ENCODE measurements at places on chromosomes 13 and 19.

DNA sequence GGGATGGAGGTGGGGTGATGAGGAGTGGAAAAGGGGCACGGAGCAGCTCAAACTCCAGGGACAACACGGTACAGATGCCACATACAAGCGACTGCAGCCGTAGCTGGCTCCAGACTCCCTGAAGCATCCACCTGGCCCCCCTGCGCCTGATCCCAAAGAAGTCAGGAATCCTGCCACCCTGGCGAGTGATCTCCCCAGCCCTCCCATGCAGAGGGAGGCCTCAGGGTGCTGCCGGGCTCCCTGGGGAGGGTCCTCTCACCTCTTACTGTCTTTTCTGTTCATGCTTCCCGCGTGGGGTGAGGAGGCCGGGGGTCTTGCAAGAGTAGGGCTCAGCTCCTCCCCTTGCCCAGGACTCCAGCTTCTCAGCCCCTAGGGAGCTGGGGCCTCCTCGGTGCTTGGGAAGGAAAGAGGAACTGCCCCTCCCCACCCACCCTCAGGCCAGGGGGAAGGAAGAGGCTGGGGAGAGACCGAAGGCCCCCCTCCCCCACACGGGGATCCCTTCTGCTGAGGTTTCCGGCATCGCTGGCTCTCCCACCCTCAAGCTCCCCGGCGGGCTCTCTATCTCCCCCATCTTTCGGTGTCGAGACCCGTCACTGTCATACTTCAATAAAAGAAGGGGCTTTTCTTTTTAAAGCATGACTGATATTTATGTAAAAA lies at the start of gene RASGRP4:
Gene RASGRP4 (minus strand): TSS at position 410 of the 657 bp plus-strand sequence. CDS start 128 bp downstream, at position 282.
- no peak for DNase-seq

DNA sequence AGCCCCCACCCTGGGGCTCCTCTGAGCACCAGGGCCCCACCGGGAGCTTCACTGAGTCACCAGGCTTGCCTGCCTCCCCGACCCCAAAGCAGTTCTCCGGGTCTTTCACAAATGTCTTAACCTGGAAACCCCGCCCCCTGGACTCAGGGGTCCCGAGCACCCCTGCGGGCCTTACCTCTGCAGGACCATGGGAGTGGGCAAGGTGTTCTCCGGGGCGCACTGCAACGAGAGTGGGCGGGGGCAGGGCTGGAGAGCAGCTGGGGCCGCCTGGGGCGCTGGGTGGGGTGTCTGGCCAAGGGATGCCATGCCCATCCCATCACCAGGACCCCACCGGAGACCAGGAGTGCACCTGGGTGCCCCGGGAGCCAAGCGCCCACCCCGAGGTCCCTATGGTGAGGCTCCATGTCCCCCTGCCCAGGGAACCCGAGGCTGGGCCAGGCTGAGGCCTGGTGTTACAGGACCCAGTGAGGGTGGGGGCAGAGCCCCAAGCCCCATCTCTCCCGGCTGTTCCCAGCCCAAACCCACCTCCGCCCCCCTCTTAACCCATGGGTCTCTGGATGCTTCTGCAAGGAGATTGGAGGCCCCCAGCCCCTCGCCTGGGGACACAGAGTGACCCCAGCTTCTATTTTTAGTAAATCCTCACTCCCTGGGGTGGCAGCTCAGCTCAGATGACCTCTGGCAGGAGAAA lies 10.9 kb downstream of the MKNK2 start:
- DNase-seq: peak; percentile 76

GRCh38 chr13:57734306-57734705 lies 102.8 kb downstream of the PCDH17 start:
- no peak for DNase-seq

GRCh38 chr13:34161931-34162543 lies 344.1 kb downstream of the RFC3 start:
- DNase-seq: no peak

DNA sequence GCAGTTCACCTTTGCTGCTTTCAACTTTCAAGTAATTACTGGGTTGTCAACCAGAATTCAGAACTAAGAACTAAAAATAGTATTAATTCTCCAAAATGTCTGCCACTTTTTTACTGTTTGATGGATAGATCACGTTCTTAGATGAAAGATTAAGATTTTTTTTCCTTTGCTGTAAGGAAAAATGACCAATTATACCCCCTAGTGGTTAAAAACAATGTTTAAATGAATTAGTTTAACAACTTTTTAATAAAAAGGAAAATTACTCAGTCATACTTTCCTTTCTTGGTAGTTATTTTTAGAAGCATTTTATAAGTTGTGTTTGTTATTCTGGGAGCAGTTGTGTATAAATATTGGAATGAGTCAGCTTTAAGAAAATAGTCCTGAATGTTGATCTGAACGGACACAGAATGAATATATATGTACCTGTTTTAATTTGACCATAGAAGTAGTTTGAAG lies 4.6 kb downstream of the TM9SF2 start:
- DNase-seq: no peak

DNA sequence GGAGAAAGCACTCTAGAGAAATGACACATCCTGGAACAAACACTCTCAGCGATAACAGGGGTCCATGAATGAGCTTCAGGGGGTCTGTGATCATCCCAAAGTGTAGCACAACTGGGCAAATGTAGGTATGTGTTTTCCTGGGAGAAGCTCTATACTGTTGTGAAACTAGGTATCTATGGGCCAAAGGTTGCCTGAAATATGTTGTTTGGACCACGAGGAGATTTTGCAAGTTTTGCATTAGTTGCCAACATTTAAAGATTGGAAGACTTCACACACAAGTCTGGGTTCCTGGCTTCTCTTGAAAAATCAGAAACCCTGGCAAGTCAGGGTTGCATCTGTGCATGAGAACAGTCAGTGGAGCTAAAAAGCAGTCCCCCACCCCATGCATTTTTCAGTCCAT lies 26.7 kb upstream of the POU2F2 start:
- DNase-seq: no peak

DNA sequence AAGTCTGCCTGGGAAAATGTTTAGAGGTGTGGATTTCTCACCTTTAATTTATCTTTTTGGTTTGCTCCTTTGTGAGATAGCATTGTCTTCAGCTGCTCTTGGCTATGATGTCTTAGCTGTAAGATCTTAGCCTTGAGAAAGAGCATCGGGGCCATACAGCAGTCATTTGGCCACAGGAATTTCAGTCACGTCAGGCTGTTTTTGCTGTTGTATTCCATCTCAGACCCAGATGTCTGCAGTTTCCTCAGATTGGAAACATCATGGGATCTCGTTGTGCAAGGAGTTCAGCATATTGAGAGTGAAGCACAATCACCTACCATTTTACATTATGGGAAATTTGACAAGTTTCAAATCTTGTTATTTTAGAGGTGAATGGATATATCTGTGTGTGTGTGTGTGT lies 89.3 kb upstream of the C1QTNF9B start:
- DNase-seq: no peak

GRCh38 chr13:29428310-29429181 lies 166.9 kb downstream of the SLC7A1 start:
- no peak for DNase-seq

DNA sequence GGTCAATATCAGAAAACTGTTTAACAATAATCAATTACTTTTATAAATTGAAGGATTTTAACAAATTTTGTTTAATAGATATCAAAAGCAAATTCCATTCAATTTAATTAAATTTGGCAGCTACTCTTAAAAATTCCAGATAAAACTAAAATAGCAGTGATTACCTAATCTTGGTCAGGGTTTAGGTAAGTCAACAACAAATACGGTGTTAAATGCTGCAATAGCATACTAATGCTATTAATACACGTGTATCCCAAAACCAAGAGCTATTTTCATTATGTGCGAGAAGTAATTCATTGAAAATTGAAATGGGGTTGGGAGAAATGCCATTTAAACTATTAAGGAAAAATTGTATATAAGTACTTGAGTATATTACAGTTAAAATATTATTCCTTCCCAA lies 105.6 kb downstream of the DHRS12 start:
- DNase-seq: no peak

GRCh38 chr13:62684359-62684758 lies 1268.7 kb upstream of the PCDH20 start:
- DNase-seq: no peak

DNA sequence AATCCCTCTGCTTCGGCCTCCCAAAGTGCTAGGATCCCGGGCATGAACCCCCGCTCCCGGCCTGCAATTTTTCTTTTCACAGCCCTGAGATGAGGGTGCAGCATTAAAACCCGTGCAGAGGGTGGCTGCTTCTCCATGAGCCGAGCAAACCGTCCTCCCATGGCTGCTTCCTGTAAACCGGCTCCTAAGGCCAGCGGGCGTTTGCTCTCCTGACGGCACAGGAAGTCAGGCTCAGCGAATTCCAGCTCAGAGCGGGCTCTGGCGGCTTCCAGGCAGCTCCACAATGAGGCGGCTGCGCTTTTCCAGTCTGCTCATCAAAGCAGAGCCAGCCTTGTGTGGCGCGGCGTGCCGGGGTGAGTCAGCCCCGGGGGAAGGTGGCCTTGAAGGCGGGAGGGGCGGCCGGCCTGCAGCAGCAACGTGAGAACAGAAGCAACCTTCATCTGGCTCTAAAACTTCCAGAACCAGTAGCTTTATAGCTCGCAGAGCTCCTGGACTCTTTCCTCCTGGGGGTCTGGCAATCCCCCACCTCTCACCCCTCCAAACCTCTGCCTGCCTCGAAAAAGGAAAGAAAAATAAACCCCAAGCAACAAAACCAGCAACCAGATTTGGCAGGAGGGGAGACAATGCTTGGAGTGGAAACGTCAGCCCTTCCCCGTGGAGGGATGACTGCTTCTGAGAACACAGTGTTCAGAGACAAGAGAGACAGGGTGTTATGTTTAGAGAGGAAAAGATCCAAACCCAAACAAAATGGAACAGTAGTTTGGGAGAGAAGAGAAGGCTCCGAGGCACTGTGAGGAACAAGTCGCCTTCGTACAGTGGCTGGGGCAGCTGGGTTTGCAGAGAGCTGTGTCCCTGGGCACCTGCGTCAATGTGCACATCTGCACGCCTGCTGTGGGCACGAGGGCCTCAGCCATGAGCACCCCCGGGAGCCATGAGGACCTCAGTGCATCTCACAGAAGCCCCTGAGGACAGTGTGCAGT lies 67.8 kb downstream of the GADD45B start:
- DNase-seq: peak; percentile 96

GRCh38 chr19:3057275-3057714 lies 5.0 kb downstream of the TLE5 start:
- DNase-seq: peak; percentile 90

- no peak for DNase-seq
These were observed 45.5 kb downstream of the C13orf42 start for GRCh38 chr13:51065372-51066090.

DNA sequence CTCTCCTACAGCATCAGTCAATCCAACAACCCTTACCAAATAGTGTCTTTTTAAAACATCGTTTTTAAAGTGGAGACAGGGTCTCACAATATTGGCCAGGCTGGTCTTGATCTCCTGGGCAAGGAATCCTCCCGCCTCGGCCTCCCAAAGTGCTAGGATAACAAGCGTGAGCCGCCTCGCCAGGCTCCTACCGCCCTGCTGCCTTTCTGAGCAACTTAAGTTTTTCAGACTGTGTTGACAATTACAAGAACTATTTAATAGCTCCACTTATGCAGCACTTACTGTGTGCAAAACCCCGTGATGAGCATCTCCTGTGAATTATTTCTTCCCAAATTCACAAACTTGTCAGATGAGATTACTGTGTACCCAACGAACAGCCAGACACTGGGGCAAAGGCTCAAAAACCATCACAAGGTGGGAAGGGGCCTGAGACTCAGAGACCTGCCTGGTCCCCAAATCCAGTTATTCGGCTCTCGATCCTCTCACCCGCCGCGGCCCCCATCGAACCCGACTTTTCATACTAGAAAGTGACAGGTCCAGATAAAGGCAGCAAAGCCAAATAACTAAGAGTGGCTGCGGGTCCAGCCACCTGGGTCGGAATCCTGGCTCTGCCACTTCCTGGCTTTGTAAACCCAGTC lies 581 bp downstream of the RPL18 start:
- DNase-seq: no peak

DNA sequence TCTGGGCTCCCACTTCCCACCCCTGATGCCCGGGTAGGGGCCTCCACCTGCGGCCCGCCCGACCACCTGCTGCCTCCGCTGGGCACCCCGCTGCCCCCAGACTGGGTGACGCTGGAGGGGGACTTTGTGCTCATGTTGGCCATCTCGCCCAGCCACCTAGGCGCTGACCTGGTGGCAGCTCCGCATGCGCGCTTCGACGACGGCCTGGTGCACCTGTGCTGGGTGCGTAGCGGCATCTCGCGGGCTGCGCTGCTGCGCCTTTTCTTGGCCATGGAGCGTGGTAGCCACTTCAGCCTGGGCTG lies 7.9 kb downstream of the DBP start:
- DNase-seq: no peak

- DNase-seq: no peak
These were observed 9.6 kb upstream of the CYSLTR2 start for GRCh38 chr13:48644141-48644540.

DNA sequence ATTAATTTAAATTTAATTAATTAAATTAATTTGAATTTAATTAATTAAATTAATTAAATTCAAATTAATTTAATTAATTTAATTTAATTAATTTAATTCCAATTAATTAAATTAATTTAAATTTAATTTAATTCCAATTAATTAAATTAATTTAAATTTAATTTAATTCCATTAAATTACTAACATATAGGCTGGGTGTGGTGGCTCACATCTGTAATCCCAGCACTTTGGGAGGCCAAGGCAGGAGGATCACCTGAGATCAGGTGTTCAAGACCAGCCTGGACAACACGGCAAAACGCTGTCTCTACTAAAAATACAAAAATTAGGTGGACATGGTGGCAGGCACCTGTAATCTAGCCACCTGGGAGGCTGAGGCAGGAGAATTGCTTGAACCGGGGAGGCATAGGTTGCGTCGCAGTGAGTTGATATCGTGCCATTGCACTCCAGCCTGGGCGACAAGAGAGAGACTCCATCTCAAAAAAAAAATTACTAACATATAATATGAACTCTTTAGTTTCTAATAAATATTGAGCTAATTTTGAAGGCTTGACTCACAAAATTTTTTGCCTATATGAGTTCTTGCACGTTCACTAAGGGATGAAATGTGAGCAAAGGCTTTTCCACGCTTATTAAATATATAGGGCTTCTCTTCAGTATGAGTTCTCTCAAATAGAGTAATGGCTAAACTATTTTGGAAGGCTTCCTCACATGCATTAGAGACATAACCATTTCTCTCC lies 9.0 kb upstream of the USP29 start:
- DNase-seq: no peak

- DNase-seq: no peak
These were observed 48.2 kb upstream of the GPI start for GRCh38 chr19:34316741-34317301.

DNA sequence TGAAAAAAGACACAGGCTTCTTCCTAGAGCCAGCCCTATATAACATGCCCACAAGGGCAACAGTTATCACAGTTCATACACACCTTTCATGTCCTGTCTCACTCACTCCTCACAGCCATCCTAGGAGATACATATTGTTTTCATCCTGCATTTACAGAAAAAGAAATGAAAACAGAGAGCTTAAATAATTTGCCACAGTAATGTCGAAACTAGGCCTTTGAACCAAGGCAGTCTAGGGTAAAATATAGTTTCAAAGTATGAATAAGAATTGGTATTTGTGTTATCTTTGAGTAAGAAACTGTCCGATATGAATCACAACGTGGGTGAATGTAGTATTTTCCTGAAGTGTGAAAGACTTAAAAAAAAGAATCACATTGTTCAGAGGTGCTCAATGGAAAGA lies 26.8 kb downstream of the CLDN10 start:
- no peak for DNase-seq

GRCh38 chr13:60164234-60164889 lies 634 bp upstream of the DIAPH3 start:
- no peak for DNase-seq
